ENCODE measurements at places on chromosomes 4 and X.

- DNase-seq, result no peak
These were observed 30.8 kb upstream of the MXD4 start for GRCh38 chr4:2292646-2293108.

GRCh38 chr4:87819281-87819919 lies 13.4 kb upstream of the MEPE start:
- DNase-seq, result no peak

GRCh38 chr4:23952258-23952657 lies 62.4 kb upstream of the PPARGC1A start:
- DNase-seq, result no peak

GRCh38 chrX:136250191-136251040 lies 784 bp downstream of the MAP7D3 start:
- no peak for DNase-seq

DNA sequence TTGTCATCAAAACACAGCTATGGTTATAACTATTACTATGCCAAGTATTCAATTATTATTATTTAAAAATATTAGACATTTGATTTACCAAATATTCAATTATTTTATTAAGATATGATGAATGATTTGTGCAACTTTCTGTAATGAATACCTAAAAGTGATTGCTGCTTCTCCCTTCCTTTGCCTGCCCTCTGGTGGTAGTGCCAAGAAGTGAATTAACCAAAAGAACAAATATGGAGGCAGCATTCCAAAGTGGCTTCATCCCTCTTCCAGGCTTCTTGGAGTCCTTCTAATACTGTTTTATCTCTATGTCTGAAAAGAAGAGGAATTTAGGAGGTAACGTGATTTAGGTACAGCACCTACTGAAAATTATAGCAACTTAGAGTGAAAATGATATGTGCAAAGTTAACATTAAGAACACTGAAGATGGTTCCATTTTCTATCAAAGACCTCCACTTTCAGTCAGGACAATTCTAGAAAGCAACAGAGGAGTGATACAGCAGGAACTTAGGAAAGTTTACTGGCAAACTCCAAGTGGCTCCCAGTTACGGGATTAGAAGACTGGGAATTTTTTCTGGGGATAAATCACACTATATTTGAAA lies 43.0 kb downstream of the ENPEP start:
- DNase-seq, result no peak

- no peak for DNase-seq
These were observed 17.4 kb downstream of the SORBS2 start for GRCh38 chr4:185794637-185795036.

- no peak for DNase-seq
These were observed 338.4 kb upstream of the KLF3 start for GRCh38 chr4:38325629-38325913.

- DNase-seq, result no peak
These were observed 1.1 kb downstream of the PLAC8 start for GRCh38 chr4:83113429-83113786.

DNA sequence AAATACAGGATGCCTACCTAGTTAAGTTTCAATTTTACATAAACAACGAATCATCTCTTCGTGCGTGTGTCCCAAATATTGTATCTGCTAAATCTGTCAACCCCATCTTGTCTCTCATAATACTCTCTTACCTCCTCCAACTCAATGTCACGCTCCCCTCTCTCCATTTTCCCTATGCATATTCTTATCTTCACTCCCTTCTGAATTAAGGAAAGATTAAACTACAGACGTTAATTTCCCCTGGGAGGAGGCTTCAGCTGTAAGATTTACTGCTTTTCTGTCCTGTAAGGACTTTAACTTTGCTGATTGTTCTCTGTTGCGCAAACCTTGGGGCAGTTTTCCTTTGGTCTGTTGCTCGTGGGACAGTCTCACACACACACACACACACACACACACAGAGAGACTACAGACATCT lies 455 bp upstream of the ABCB7 start:
- no peak for DNase-seq

GRCh38 chr4:88975958-88976774 lies 80.8 kb downstream of the FAM13A start:
- DNase-seq, result no peak

- no peak for DNase-seq
These were observed 658 bp downstream of the ATP6AP2 start for GRCh38 chrX:40581336-40581920.

GRCh38 chrX:126557151-126557550 lies 4.5 kb upstream of the DCAF12L1 start:
- DNase-seq, result no peak

GRCh38 chr4:157929486-157929885 lies 243.3 kb downstream of the GASK1B start:
- no peak for DNase-seq

GRCh38 chr4:146932116-146932515 lies 13.5 kb downstream of the TTC29 start:
- DNase-seq, result no peak

DNA sequence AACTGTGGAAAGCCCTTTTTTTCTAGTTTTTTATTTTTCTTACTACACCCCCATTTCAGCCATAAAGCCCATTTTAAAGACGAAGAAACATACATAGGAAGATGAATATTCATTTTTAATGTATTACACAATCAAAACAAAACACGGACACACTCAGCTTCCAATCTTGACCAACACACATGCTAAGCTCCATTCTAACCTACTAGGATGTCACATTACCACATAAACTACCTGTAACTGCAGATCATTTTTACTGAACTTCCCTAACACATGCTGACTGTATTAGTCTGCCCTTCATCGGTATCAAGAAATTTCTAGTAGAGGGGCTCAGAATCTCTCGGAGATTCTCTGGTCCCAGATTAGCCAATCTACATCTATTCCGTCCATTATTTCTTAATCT lies 1.8 kb downstream of the CCNI start:
- no peak for DNase-seq

DNA sequence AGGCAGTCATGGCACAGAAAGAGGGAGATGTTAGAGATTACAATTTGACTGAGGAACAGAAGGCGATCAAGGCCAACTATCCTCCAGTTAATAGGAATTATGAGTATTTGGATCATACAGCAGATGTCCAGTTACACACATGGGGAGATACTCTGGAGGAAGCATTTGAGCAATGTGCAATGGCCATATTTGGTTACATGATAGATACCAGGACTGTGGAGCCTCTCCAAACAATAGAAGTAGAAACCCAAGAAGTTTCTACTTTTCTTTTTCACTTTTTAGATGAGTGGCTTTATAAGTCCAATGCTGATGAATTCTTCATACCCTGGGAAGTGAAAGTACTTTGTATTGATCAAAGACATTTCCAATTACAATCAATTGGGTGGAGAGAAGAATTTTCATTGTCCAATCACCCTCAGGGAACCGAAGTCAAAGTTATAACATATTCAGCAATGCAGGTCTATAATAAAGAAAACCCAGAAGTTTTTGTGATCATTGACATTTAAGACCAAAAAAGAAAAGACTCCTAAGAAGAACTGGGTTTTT lies 139.1 kb downstream of the MAB21L2 start:
- no peak for DNase-seq

DNA sequence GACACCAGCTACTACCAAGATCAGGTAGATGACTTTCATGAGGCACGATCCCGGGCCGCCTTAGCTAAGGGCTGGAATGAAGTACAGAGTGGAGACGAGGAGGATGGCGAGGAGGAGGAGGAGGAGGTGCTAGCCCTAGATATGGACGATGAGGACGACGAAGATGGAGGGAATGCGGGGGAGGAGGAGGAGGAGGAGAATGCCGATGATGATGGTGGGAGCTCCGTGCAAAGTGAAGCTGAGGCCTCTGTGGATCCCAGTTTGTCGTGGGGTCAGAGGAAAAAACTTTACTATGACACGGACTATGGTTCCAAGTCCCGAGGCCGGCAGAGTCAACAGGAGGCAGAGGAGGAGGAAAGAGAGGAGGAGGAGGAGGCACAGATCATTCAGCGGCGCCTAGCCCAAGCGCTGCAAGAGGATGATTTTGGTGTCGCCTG lies 481 bp downstream of the UTP3 start:
- DNase-seq, result no peak

DNA sequence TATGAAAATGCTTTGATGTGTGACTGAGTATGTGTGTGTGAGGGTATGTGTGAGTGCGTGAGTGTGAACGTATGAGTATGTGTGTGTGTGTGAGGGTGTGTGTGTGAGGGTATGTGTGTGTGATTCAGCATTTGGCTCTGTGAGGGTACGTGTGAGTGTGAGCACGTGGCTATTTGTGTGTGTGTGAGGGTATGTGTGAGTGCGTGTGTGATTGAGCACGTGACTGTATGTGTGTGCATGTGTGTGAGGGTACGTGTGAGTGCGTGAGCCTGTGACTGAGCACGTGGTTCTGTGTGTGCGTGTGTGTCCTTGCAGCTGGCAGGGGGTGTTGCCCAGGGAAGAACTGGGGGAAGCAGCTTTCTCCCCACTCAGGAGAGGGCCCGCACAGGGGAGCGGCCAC lies 16.1 kb upstream of the PPP2R3B start:
- no peak for DNase-seq

GRCh38 chr4:73691759-73692158 lies 48.6 kb upstream of the CXCL8 start:
- no peak for DNase-seq

DNA sequence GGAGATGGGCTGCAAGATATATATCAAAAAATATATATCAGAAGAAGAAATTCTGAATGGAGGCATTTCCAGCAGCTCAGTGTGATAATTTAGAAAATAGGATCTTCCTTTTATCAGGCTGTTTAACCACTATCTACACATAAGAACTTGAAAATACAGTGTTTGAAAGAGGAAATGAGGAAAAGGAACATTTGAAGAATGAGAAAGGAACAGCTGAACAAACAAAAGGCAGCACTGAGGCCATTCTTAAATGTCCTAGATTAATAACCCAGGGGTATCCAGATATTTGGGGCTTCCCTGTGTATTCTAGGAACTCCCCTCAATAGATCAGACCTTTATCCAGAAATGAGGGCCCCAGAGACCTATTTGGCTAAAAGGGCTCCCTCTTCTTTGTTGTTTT lies 4.1 kb downstream of the SLC39A8 start:
- no peak for DNase-seq

- no peak for DNase-seq
These were observed 279.8 kb downstream of the DHRSX start for GRCh38 chrX:2220829-2221567.

DNA sequence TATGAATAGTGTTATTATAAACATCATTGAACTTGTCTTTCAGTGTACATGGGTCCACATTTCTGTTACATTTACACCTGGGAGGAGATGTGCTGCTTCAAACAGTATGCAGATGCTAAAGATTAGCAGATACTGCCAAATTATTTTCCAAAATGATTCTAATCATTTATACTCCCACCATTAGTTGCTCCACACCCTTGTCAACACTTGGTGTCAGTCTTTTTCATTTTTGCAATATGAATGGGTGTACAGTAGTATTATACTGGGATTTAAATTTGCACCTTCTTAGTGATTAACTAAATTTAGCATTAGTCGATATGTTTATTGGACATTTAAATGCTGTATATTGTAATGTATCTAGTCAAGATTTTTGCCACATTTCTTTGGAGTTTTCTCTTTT lies 131.6 kb upstream of the GRID2 start:
- no peak for DNase-seq

GRCh38 chr4:52868133-52868532 lies 6.0 kb downstream of the RASL11B start:
- DNase-seq, result no peak

DNA sequence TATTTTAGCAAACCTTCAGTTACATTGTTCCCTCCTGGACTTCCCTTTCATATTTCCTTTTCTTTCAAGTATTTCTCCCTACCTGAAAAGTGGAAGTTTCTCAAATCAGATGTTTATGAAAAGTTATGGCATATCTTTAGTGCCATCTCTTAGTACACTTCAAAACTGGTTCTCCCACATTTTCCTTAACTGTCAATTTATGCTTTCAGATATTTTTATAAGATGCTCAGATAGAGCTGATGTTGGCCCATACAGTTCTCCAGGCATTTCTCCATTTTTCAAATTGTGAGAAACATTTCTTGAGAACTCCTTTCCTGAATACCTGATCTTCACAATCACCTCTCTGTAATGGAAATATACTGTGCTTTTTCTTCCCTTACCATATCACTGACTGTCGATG lies 32.5 kb upstream of the AP1AR start:
- no peak for DNase-seq

GRCh38 chr4:189299706-189300105 lies 641.0 kb upstream of the FRG1 start:
- no peak for DNase-seq

- no peak for DNase-seq
These were observed 395.0 kb downstream of the DTHD1 start for GRCh38 chr4:36676139-36677050.

DNA sequence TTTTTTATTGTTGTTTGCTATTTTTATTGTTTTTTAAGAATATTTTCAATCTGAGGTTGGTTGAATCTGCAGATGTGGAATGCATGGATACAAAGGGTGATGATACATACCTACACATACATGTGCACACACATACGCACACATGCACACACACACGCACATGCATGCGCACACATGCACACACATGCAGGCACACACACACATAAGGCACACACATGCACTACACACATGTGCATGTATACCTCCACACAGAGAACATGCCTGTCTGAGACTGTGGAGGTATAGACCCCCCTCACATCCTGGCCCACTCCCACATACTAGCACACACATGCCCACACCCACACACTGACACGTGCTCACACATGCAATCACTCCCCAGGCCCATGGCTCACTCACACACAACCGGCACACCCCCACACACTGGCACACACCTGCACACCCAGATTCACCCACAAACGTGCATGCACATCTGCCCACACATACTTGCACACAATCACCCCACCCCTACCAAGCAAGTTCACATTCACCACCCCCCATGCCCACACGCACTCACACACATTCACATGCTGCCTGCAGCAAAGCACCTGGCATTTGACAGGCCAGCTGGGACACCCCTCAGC lies 97.6 kb upstream of the AFAP1 start:
- no peak for DNase-seq

DNA sequence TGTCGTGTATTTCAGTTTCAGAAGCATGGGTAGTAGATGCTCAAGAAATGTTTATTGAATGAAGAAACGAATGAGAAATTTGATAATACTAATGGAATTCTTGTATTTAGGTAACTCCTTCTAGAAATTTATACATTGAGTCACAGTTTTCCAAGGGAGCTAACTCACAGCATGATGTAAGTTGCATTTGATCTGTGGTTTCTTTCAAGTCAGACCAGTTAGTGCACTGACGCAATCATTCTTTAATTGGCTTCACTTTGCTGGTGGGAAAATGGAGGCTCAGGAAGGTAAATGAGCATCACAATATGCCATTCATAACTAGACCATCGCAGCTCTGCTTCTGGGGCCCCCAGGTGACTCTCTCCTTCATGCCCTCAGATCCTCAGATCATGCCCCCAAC lies 17.3 kb upstream of the CWH43 start:
- no peak for DNase-seq

- no peak for DNase-seq
These were observed 211.3 kb upstream of the FAT1 start for GRCh38 chr4:186934841-186935443.

GRCh38 chr4:27308379-27308778 lies 447.7 kb downstream of the STIM2 start:
- DNase-seq, result no peak

- no peak for DNase-seq
These were observed 35.4 kb upstream of the BCLAF3 start for GRCh38 chrX:20026278-20026677.

Data from stimulated activated CD4-positive, alpha-beta T cell treated with anti-CD3 and anti-CD28 coated beads, Interleukin-1b, Interleukin-23, amount 100 ng/mL, for 24 hours (primary cell).